Activated CD4-positive, alpha-beta T cell treated with anti-CD3 and anti-CD28 coated beads, Interleukin-10, Interleukin-2, amounts not matched to agents 100 ng/mL and 50 ng/mL, durations not matched to agents 16 hours and 8 hours (primary cell): ENCODE measurements at places on chromosomes 5 and 9.

GRCh38 chr9:79240774-79241173 is 331.0 kb upstream of the TLE4 start:
- no peak for DNase-seq

GRCh38 chr9:135604437-135605237 is 34.7 kb downstream of the GLT6D1 start:
- DNase-seq: no peak

DNA sequence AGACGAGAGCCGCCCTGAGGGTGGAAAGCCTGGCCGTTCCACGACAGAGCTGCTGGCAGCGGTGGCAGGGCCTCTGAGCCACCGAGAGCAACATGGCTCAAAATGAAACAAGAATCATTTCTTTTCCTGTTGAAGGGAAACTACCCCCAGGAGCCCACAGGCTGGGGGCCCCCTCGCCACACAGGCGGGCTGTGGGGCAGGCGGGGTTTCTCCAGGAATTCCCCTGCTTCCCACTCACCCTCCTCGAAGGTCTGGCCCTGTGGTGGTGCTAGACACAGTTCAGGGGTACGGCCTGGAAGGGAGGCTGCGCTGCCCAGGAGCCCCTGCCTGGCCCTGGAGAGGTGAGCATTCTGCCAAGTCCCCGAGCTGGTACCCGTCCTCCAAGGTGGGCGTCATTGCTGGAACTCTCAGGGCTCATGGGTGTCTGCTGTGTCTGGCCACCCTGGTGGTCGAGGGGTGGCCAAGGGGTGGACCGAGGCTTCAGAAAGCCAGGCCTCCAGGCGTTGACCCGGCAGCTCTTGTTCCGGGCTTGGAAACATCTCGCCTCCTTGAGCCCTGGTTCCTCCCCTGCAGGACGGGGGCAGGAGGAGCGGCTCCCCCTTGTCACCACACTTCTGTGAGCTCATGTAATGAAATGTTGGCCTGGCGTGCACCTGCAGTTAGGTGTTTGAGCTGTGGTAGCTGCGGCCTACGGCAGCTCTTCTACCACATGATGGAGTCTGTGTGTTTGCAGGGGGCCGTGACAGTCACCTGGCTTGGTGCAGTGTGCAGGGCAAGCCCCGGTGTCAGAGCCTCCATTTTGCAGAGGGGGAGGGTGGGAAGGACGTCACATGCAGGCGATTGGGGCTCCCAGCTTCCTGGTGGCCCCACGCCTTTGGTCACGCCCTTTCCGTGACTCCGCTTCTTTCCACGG is 65.3 kb downstream of the RXRA start:
- DNase-seq: peak; percentile 89

DNA sequence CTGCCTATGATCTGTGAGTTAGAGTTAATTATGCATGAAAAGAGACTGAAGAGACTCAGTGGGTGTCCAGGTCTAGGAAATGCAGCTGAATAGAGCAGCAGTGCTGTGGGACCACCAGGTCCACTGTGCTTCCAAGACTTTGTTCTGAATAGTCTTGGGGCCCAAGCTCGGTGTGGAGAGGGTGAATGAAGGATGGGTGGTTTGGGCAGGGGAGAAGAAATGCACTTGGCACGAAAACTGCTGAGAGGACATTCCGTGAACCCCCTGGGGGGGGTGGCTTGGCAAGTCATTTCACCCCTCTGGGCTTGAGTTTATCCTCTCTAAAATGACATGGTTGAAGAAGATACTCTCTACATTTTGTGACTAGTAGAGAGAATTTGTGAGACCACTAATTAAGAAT is 36.0 kb upstream of the GOLPH3 start:
- DNase-seq: no peak

- no peak for DNase-seq
Measured at GRCh38 chr9:82167296-82167695, 178.7 kb downstream of the SPATA31D1 start.

- no peak for DNase-seq
Measured at GRCh38 chr9:100104314-100104713, 5.3 kb downstream of the INVS start.

GRCh38 chr9:22105005-22105722 is 96.1 kb upstream of the CDKN2B start:
- DNase-seq: peak; percentile 89

DNA sequence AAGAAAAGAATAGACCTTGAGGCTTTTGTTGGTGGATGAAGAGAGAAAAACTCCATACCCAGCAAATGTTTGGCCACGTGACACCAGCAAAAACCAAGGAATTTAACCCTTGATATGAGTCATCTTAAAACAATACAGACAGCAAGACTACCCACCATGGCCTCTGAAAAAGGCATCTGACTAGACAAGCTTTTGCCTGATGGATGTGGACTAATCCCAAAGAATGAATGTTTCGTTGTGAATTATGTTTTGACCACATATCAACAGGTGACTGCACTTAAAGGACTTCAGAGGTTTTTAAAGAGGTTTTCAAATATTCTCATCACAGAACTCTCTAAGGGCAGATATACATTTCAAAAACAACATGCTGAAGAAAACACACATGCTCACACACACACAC is 33.0 kb upstream of the SLC1A3 start:
- DNase-seq: no peak

DNA sequence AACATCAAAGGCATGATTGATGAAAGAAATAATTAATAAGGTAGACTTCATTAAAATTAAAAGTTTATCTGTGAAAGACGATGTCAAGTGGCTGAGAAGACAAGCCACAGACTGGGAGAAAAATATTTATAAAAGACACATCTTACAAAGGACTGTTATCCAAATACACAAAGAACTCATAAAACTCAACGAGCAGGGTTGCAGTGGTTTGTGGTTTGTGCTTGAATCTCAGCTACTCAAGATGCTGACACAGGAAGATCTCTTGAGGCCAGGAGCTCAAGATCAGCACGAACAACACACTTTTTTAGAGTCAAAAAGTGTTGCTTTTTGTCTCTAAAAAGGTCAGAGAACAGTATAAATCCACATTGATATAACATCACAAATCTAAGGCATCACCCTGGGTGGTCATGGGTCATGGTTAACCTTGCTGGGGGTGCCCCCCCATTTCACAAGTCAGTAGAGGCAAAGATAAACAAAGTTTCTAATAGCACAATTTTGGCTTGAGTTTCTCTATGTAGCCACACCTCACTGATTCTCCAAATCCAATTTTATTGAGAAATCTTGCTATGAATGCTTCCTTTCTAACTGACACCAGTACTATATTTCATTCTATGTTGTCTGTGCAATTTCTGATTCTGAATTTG is 342.9 kb upstream of the RPS23 start:
- DNase-seq: peak; percentile 8

DNA sequence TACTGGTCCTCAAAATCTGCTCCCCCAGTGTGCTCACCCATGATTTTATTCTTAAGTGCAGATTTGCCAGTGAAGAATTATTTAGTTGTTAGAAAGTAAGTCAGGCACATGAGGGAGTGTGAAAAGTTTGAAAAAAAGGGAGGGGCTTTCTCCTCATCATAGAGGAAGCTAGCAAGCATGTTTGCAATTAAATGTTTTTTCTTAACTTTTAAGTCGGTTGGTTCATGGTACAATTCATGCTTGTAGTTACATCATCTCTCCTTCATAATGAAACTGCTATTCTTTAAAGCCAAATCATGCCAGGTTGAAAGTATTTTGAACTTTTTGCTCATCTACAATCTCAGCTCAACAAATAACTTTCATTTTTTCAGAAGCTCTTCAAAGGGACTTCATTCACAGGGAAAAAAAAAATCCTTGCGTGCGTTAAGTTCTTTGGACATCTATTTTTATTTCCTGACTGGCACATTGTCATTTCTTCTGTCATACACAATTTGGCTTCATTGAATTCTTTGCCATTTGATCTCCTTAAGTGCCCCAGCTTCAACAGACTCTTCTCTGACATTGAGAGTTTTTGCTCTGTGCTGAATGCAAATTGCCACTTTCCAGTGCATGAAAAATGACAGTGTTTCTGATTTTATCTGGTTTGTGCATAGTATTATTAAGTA is 456.9 kb downstream of the TMEM232 start:
- DNase-seq: peak; percentile 16

- no peak for DNase-seq
Measured at GRCh38 chr5:143315929-143316328, 87.6 kb downstream of the NR3C1 start.

- DNase-seq: no peak
Measured at GRCh38 chr5:169200125-169200778, 100.7 kb downstream of the SLIT3 start.

GRCh38 chr5:2378976-2379375 is 372.5 kb downstream of the IRX2 start:
- DNase-seq: no peak

- DNase-seq: no peak
Measured at GRCh38 chr5:127098241-127098640, 24.9 kb upstream of the C5orf63 start.

- DNase-seq: no peak
Measured at GRCh38 chr9:21570643-21571275, 88.6 kb upstream of the IFNE start.

DNA sequence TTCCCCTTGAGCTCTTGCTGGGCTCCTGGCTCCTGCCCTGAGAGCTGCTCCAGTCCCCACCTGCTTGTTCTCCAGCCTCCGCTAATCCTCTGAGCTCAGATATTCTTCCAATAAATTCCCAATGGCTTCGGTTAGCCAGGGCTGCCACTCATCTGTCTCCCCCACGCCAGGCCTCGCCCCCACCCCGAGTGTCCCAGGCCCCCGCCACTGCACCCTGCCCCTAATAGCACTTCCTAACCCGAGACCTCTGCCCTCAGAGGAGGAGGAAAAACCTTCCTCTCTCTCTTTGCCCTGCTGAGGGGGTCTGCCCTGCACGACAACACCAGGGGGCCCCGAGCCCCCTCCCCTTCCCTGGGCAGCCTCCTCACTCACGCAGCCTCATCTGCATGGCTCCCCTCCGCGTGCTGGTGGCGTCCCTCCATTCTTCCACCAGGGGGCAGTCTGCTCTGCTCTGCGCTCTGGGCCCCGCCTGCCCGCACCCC is 5.4 kb upstream of the LCN15 start:
- DNase-seq: peak; percentile 61

GRCh38 chr5:143142596-143143435 is 260.7 kb downstream of the NR3C1 start:
- no peak for DNase-seq

- DNase-seq: no peak
Measured at GRCh38 chr5:74164725-74165235, 475.7 kb downstream of the ENC1 start.

DNA sequence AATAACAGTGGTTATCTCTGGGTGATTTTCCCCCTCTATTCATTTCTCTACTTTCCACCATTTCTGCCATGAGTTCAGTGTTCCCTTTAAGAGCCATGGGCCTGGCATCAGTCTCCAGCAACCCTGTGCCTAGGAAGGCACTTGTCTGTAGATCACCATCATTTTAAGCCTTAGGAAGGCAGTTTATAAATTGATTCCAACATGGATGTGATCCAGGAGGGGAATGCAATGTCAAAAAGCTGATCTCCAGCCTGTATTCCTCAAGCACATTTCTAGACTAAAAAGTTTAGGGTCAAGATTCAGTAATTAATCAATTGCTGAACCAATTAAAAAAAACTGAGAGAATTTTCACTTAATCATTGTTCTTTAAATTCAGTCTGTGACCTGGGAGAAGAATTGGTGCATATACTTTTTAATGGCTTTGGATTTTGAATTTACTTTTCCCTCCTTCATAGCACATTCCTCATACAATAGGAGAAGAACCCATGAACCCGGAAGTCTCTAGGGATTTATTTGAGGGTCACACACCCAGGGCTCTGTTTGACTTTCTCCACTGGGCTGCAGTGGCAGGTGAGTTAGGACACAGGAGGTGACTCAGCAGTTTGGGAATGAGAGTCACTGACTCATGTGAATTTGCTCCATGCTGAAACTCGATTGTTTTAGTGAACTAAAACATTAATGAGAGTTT is 6.1 kb upstream of the ERMP1 start:
- peak; percentile 56 for DNase-seq

GRCh38 chr5:176744584-176744965 is 65.8 kb upstream of the UNC5A start:
- DNase-seq: no peak

GRCh38 chr9:120555839-120556238 is 24.1 kb downstream of the CDK5RAP2 start:
- no peak for DNase-seq

DNA sequence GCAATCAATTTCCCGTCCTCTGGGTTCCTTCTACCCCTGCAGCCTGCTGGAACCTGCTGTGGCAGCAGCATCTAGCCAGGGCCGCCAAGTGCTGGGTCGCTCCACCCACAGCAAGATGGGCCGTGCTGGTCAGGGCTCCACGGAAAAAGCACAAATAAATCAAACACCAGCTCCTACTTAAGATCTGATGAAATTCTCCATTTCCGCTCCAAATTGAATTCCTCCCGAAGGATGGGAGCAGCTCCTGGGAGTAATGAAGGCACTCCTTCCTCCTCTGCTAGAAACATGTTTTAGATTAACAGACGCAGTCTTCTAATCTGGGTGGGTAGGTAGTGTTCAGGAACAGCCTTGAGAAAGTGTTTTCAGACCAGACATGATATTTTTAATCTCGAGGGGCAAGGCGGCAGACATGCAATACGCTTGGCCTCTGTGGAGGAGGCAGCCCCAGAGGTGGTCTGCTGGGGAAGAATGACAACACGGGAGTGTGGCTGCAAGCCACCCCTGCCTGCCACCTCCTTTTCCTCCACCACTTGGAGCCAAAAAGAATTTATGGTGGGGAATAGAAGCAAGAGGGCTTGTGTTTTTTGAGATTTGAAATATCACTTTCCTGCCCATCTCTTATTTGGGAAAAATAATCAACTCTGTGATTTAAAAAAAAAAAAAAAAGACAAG is 194.1 kb downstream of the AOPEP start:
- DNase-seq: no peak

DNA sequence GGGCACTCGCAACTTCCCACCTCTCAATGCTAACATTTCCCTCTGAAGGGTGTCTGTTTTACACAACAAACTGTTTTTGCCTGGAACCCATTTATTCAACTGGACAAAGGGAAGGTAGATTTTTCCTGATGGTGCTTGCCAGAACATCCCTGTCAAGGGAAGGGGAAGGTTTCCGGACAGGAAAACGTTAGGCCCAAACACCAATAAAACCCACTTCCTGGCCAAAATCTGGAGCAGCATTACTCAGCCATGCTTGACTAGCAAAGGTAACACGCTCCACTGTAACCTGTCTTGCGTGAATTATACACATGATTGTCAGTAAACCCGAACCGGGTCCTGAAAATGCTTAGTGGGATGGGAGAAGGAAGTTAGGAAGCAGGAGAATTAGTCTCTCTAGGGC is 90.2 kb downstream of the SAXO1 start:
- DNase-seq: no peak

DNA sequence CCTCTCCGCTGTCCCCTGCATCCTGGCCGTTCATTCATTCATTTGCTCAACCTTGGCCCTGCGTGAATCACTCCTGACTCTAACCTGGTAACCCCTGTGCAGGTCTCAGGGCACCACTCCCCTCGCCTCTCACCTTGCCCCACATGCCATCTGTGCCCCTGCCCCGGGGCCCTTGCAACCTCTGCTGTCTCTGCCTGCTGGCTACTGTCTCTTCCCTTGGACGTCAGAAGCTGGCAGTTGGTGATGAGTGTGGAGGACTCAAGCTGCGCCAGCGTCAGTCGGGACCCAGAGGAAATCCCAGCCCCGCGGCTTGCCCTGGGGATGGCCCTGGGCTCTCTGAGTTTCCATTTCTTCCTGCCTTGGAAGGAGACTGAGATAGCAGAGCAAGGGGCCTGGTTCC is 154.9 kb downstream of the OLFM1 start:
- no peak for DNase-seq
